Left renal pelvis (tissue), 4 donors: ENCODE measurements at places on chromosomes 3 and 15. TPM values are rescaled to one million over a fixed set of nuclear protein-coding genes. Genes with fewer than 3 reads are reported as not detected.

GRCh38 chr3:127041264-127041820 lies 58.4 kb downstream of the PLXNA1 start:
- no peak for DNase-seq

- DNase-seq = no peak
Observed at GRCh38 chr15:34993412-34993811, 5.3 kb upstream of the ZNF770 start.

- DNase-seq = no peak
Observed at GRCh38 chr3:52345521-52346109, 29.5 kb downstream of the DNAH1 start.

GRCh38 chr15:69854001-69854400 lies 243.7 kb downstream of the TLE3 start:
- no peak for DNase-seq

Gene SH3BP5
- 90.0 TPM for polyA plus RNA-seq

GRCh38 chr3:82685761-82686160 lies 924.3 kb upstream of the GBE1 start:
- no peak for DNase-seq

GRCh38 chr15:94456226-94456625 lies 224.9 kb downstream of the MCTP2 start:
- DNase-seq = no peak

Gene DLEC1
- polyA plus RNA-seq = 0.89 TPM

Gene GPR149
- polyA plus RNA-seq = not detected

Gene PTPRG
- 71.4 TPM for polyA plus RNA-seq

DNA sequence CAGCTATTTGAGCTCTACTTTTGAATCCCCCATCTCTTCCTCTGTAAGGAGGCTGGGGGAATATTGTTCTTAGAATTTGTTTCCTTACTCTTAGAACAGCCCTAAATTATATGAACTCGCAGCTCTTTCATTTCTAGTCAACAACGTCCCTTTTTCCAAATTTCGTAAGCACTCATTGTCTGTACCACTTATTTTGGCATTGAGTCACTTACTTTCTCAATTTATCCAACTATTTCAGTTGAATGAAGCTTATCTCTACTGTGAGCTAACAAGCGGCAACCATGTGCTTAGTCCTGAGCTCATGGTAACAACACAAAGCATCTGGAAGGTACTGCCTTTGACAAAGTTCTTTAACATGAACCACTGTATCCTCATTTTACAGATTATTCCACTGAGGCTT lies 191.1 kb downstream of the GREM1 start:
- DNase-seq = no peak

- DNase-seq = no peak
Observed at GRCh38 chr15:95468820-95469219, 861.7 kb upstream of the NR2F2 start.

GRCh38 chr3:143090976-143091837 lies 28.4 kb upstream of the CHST2 start:
- no peak for DNase-seq

GRCh38 chr15:79168922-79169456 lies 78.4 kb upstream of the RASGRF1 start:
- DNase-seq = no peak

DNA sequence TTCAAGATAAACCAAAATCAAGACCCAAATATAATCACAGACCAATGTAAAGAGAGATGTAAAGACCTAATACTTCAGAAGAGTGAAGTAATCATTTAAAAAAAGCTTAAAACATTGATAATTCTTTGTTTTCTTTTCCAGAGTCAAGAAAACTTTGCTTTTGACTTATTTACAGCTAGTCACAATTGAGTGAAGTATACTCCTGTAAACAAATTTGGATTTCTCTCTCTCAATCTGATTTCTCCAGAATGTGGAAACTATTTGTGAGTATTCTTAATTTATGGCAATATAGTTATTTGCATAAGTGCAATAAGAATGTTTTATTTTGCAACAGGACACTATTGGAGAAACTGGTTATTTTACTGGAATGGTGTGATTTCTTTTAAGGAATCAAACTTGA lies 43.7 kb upstream of the ZBTB20 start:
- DNase-seq = no peak

Gene ECE2
- polyA plus RNA-seq = not detected

- DNase-seq = no peak
Observed at GRCh38 chr3:31531452-31531991, 1.2 kb upstream of the STT3B start.

DNA sequence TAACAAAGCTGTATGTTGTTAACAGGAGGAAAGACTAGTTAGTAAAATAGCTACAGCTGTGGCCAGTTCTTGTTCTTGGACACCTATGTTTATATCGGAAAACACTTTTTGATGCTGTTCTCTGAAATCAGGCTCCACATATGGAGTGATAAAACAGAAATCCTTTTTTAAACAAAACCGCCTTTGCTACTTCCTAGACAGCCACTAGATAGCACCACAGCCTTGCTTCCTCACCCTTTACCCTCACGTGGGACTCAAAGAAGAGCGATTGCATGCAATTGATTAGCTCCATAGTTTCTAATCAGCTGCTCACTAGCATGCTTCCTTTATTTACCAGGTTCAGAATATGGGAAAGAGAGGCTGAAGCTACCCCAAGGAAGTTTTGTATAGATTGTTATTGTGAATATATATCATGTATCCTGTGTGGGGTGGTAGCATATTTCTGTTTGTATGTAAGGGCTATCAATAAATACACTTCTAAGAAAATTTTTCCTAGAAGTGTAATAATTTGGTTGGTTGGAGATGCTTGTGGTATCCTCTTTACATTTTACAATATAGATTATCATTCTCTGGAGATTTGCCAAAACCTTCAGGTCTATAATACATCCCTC lies 4.3 kb upstream of the MTFMT start:
- DNase-seq = no peak

DNA sequence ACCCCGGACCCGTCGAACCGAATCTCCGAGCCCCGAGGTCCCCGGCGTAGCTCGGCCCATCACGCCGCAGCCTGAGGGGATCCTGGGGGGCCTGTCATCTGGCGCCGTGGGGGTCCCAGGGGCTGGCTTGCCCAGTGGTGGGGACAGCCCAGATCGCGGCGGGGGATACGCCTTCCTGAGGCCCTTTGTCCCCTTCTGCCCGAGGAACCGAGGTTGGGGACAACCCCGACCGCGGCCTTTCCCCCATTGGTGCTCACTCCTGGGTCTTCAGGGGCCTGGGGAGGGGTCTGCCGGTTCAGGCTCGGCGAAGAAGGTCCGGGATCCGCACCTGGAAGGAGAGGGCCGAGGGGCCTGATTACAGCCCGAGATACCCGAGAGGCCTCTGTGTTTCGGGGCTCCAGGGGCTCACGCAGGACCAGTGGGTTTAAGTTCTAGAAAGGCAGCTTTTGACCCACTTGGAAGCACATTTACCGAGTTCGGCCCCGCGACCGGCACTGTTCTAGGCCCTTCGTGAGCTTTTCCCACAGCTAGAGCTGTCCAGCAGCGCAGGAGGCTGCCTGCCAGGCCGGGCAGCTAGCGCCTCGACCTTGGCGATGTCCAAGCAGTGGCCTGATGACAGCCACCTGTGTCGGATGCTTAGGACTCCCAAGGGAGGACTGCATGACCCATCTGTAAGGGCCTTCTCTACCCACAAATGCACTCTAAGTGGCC lies 504 bp downstream of the ABHD2 start:
- no peak for DNase-seq

DNA sequence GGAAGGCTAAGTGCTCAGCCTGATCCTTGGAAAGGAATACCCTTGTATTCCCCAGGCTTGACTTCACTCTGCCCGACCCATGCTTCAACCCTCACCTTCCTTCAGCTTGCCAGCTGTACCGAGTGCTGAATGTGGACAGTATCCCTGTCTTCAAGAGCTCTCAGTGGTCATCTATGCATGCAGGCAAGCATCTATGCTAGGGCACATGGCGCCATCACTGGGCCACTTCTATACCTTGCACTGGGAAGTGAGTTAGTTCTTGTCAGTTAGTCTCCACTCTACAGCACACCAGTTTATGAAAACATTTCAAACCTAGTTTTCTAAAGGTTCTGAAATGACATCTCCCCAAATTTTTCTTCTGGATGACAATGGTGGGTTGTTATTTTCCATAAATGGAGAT lies 82.0 kb upstream of the MYRIP start:
- no peak for DNase-seq

Gene ELP6
- 33.3 TPM for polyA plus RNA-seq

GRCh38 chr3:14608298-14608697 lies 43.3 kb upstream of the CCDC174 start:
- DNase-seq = no peak

- no peak for DNase-seq
Observed at GRCh38 chr3:9617056-9617455, 32.2 kb upstream of the MTMR14 start.

Gene PAQR5
- polyA plus RNA-seq = 33.3 TPM

GRCh38 chr3:78201091-78201490 lies 1161.2 kb downstream of the ROBO2 start:
- DNase-seq = no peak

GRCh38 chr3:113867506-113867905 lies 28.9 kb downstream of the GRAMD1C start:
- DNase-seq = no peak

DNA sequence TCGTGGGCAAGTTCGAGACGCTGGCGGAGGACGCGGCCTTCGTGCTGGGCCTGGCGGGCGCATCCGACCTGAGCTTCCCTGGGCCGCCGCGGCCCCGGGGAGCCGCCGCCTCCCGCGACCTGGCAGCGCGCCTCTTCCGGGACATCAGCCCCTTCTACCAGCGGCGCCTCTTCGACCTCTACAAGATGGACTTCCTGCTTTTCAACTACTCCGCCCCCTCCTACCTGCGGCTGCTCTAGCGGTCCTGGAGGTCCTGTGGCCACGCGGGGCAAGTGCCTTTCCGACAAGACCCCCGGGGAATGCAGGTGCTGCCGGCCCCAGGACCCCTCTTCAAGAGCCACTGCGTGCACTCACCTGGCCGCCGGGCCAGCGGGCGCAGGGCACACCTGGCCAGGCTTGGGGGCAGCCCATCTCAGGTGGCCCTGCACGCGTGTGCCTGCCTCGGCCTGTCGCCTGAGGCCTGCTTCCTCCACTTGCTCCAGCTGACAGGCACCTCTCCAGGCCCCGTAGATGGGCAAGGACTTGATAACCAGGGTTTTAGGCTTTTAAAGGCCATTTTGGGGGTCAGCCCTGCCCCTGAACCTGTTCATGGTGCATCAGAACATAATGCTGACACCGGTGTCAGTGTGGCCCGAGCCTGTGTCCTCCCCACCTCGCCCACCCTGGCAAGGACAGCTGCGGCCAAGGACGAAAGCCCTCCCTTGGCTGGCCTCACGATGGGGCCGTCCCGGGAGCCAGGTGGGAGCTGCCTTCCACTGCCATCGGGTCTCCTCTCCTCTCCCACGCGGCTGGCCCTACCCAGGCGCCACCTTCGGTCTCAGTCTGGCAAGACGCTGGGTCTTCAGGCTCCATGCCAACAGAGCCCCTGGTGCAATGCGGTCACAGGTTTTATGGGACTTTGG lies 16.1 kb downstream of the C3orf22 start:
- DNase-seq = no peak

Gene PRKAR2A
- polyA plus RNA-seq = 31.6 TPM

DNA sequence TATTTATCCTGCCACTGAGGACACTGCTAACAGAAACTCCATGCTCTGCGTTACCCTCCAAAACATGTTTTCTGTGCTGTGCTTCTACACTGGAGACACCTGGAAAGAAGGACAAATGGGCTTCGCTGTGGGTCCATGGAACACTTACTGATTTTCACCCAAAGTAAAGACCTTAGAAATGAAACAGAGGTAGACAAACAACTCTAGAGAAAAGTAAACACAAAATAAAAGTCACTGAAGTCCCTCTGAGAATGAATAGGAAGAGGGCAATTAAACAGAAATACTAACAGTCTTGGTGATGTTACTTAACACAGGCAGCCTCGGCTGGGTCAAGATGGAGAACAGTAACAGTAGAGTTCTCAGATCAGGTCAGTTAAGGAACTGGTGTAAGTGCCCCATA lies 6.7 kb upstream of the STIMATE start:
- no peak for DNase-seq

- no peak for DNase-seq
Observed at GRCh38 chr3:37726525-37727290, 135.0 kb upstream of the CTDSPL start.

DNA sequence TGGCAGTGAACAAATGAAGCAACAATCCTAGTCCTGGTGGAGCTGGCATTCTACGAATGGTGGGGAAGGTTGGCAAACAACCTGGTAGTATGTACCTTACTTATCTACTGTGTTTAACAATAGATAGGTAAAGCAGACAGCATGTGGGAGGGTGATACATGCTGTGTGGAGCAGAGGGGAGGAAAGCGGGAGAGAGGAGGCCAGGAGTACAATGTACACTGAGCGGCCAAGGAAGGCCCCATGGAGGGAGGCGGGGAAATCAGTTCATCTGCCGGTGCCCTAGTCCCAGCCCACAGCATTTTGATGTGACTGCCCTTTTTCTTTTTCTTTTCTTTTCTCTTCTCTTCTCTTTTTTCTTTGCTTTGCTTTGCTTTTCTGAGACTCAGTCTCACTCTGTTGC lies 5.3 kb upstream of the RHCG start:
- DNase-seq = no peak

DNA sequence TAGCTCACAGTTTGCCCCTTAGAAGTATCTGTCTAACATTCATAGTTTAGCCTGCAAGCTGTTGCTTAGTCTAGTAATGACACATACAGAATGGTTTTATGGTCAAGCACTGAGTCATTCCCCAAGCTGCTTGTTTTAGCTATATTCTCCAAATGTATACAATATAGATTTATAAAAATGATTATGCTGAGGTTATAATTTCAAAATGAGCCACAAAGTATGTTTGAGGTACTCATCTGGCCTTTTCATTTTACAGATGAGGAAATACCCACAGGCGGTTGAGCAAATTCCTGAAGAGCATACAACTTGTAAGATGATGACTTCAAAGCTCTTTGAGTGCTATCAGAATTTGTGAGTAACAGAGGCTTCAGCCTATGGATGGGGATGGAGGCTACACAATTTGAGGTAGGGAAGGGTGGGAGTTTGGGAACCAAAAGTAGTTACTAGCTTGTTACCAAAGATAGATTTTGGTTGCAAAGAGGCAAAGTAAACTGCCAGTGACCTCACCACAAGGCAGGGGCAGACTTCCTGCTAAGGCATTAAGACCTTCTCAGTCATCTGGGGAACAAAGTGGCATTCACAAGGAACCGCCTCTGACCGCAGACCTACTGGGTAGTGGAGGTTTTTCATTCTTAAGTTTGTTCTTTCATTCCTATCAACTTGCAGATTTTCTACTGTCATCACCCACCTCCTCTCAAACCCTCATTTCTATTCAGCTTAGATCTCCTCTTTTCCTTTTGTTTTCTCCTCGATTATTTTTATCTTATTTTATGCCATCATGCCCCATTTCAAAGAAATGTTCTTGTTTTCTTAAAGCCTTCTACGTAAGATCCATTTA lies 257.2 kb upstream of the NECTIN3 start:
- no peak for DNase-seq

Gene EXD1
- not detected for polyA plus RNA-seq

GRCh38 chr15:94744080-94744793 lies 512.9 kb downstream of the MCTP2 start:
- no peak for DNase-seq

Gene EPB42
- polyA plus RNA-seq = 16.9 TPM

DNA sequence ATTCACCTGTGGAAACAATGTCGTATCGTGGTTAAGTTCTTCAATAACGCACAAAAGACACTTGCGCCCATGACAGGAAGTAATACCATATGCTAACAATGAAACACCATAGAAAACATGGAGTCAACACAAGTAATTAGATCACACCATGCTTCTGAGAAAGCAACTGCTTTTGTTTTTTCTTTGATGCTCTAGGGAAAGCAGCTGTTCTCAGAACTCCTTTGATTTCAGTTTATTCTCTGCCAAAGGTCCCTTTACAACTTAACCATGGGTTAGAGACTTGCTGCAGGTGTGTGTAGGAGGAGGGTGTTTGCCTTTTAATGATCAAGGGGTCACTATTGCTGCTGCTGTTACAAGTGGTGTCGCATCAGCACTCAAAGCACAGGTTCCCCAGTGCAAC lies 324.0 kb upstream of the SLCO3A1 start:
- no peak for DNase-seq

Gene LRTM1
- polyA plus RNA-seq = not detected
